ENCODE measurements at places on chromosomes 13 and 19.

GRCh38 chr19:11463391-11463790, 17.5 kb downstream of the ELAVL3 start:
- no peak for DNase-seq

DNA sequence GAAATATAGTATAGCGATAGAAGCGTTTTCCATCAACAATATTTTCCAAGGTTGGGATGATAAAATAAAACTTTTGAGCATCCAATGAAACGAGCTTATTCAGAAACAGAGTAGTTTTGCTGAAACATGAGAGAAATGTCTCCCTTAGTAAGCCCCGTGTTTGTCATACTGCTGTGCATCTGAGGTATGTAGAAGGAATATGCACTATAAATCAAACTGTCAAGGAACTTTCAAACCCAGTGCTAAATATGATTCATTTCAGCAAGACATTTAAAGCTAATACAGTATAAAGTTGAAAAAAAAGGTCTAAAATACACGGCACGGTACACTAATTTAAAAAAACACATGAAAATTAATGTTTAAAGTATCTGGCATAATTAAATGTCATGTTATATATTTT, 546.2 kb downstream of the SLITRK5 start:
- no peak for DNase-seq

DNA sequence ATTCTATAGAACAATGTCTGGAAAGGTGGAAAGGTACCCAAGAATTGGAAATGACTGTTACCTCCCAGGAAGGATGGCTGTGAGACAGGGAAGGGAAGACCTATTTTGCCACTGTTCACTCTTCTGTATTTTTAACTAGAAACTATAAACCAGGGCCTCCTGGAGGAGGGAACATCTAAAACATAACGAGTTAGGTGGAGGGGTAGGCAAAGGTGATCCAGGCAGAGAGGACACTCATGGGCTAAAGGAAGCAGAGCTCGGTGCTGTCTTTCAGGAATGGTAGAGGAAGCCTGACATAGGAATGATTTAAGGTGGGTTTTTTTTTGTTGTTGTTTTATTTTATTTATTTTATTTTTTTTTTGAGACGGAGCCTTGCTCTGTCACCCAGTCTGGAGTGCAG, 5.8 kb downstream of the EIF3K start:
- no peak for DNase-seq

- peak; percentile 49 for DNase-seq
These were observed at the start of gene SIGLEC6 for GRCh38 chr19:51531349-51532315. Gene SIGLEC6, minus strand, starts transcription at chr19:51531670. Its CDS starts 22 bp downstream, at chr19:51531648.

GRCh38 chr13:50687545-50687944, 155.9 kb downstream of the DLEU7 start:
- DNase-seq, result no peak

DNA sequence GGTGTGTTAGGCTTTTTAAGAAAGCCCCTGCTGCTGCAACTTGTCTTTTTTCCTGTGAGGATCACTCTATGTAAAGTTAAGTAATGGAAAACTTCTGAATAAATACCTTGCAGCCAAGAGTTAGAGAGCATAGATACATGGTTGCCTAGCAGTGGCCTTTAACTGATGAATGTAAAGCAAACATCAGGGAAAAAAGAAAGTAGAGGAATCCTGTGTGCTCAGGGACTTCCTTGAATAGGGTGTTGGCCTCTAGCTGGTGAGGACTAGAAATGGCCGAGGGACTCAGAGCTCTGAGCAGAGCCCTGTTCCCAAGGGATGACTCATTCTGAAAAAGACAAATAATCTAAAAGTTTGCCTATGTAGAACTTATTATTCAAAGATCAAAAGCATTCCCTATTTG, 135.7 kb downstream of the MIPEP start:
- DNase-seq, result no peak

DNA sequence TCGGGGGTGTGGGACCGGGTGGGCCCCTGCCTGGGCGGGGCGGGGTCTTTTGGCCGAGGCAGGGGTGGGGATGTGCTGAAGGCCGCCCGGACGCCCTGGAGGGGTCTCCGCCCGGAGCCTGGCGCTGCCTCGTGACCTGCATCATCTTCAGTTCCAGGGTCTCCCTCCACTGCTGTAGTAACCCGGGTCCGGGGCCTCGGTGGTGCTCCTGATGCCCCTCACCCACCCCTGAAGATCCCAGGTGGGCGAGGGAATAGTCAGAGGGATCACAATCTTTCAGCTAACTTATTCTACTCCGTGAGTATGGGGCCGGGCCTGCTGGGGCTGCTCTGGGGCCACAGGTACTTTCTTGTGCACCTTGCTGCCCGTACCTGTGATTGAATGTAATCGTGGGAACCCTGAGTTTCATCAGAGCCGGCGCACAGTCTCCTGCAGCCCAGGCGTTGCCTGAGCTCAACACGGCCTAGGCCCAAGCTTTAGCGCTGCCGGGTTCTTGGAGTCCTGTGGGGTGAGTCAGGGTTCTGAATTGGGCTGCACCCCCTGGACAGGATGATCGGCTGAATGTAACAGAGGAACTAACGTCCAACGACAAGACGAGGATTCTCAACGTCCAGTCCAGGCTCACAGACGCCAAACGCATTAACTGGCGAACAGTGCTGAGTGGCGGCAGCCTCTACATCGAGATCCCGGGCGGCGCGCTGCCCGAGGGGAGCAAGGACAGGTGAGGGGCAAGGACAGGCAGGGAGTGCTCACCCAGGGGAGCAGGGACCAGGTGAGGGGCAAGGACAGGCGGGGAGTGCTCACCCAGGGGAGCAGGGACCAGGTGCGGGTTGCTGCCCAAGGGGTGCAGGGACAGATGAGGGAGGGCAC, 10.5 kb downstream of the PEAK3 start:
- no peak for DNase-seq

DNA sequence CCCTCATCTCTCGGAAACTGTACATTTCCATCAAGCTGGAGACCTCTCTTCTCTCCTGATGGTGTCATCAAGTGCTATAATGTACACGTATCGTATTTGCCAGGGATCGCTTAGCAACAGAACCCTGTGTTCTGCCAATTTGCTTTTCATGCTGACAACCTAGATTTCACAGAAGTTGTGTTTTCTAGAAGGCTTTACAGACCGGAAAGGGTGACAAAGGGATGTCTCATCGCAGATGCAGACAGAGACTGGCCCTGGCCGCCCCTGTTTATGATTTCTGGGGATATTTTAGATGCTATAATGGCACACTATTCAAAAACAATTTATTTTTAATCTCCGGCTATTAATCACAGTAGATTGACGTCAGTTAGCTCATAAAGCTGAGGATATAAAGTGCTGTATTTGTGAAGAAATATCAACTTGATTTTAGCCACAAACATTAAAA, 291.4 kb downstream of the IRS2 start:
- peak; percentile 41 for DNase-seq

GRCh38 chr19:53608381-53608780, 23.4 kb upstream of the DPRX start:
- DNase-seq, result no peak

DNA sequence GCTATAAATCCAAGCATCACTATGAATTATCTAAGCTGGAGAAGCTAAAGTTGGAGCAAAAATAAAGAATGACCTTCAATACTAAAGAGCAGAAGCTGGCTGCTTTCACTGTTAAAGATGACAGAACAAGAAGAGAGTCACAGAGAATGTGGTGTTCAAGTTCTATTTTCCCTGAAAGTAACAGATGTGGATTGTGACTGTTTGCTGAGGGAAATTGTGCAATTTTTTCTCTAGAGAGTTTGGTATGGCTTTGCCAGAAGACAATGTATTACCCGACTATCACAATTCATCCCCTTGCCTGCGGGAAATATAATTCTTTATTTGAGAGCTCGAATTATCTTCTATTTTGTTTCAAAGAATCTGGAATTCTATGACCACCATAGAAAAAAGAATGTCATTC, 83.1 kb downstream of the TNFSF13B start:
- DNase-seq, result no peak

DNA sequence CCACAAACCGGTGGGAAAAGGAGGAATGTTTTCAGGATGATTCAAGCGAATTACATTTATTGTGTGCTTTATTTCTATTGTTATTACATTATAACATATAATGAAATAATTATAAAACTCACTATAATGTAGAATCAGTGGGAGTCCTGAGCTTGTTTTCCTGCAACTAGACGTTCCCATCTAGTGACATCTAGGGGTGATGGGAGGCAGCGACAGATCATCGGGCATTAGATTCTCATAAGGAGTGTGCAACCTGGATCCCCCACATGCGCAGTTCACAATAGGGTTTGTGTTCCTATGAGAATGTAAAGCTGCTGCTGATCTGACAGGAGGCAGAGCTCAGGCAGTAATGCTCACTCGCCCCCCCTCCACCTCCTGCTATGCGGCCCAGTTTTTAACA, 54.5 kb downstream of the SPTBN4 start:
- no peak for DNase-seq

DNA sequence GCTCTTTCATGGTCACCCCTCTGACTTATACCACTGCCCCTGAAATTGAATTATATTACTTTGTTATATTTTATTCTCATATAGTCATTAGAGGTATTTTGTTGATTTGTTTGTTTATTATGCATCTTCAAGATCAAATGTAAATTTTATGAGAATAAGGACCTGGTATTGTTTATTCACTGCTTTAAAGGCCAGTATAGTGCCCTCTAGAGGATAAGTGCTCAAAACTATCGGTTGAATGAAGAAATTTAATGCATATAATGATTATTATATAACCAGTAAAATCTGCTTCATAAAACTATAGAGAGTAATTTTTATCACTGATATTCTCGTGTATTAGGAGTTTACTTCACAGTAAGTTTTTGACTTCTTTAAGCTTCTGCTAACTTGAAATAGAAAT, 1401.9 kb downstream of the SLITRK1 start:
- no peak for DNase-seq

DNA sequence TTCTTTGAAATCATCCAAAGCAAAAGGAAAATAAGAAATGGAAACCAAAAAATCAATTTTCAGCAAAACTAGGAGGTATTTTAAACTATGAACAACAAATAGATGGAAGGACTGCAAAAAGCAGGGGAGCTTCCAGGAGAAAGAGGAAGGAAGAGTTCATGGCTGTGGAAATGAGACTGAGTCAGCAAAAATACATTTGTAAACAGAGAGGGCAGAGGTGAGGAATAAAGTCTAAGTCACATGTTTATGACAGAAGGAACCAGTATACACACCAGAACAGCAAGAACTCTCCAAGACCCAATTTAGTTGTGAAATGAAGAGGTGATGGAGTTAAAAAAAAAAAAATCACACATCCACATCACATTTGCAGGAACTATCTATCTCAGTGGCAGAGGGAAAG, 69.6 kb downstream of the RNASEH2B start:
- DNase-seq, result no peak

DNA sequence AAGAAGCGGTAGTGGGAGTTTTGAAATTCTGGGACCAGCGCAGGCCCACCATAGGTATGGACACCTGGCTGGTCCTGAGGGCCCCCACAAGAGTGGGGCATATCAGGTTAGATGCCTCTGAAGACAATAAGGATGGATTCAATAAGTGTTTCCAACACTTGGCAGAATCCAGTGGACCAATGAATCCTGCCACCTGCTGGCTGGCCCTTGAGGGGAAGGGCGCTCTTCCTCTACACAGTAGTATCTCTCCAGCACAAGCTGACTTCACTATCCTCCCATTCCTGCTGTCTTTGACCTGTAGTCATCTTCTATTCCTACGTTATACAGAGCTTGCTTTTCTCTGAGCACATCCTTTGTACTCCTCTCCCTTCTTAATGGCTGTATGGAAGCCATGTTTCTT, 199.7 kb upstream of the TSHZ3 start:
- DNase-seq, result no peak

DNA sequence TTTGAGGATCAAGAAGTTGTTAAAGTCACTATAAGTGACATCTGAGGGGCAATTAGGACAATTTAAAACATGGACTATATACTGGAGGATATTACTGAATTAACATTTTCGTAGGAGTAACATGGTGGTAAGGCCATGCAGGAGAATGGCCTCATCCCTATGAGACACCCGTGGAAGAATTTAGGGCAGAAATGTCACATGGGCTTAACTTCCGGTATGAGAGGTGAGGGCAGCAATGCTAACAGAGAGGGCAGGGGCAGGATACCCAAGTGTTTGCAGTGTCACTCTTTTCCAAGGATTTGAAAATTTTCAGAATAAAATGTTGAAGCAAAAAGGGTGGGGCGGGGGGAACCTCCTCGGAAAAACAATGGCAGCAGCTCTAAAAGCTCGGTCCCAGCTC, 23.6 kb downstream of the RANBP3 start:
- DNase-seq, result no peak

DNA sequence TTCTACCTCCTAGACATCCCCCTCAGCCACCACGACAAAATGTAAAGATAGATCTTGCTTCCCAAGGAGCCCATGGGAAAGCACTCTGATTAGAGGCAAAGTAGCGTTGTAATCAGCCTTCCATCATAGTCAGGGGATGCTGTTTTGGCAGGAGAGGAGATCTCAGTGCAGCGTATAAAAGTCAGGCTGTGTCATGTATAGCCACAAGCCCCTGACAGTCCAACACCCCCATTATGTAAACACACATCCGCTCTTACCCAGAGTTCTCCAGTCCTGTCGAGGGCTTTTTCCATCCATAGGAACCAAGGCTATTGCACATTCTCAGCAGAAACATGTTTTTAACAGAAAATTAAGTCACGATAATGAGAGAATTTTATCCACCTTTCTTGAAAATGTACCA, 156.3 kb downstream of the CYSLTR2 start:
- DNase-seq, result no peak

- DNase-seq, result no peak
These were observed 5.3 kb downstream of the PDCD2L start for GRCh38 chr19:34409189-34410164.

DNA sequence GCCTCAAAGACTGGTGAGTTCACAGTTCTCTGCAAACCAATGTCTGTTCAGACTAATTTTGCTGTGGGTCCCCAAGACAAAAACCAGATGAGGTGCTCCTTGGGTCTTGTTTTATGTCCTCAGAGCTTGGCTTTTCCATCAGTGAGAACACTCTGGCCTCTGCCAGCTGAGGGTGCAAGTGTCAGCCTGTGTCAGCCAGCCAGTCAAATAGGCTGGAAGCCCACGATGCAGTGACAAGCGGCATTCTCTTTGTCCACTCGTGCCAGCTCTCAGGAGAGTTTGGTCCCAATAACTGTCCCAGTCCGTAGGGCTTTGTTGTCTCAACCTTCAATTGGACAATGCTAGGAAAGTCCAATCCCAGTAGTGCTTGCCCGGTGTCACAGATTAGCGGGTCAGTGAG, 9.4 kb upstream of the AKT2 start:
- DNase-seq, result no peak

GRCh38 chr13:31739226-31739625, at the start of gene RXFP2:
Gene RXFP2, plus strand, starts transcription at chr13:31739526. Its CDS starts 87 bp downstream, at chr13:31739613.
- no peak for DNase-seq

- no peak for DNase-seq
These were observed 217.9 kb upstream of the RXFP2 start for GRCh38 chr13:31521435-31521834.

GRCh38 chr19:51607920-51608562, 22.2 kb downstream of the SIGLEC5 start:
- peak; percentile 79 for DNase-seq

DNA sequence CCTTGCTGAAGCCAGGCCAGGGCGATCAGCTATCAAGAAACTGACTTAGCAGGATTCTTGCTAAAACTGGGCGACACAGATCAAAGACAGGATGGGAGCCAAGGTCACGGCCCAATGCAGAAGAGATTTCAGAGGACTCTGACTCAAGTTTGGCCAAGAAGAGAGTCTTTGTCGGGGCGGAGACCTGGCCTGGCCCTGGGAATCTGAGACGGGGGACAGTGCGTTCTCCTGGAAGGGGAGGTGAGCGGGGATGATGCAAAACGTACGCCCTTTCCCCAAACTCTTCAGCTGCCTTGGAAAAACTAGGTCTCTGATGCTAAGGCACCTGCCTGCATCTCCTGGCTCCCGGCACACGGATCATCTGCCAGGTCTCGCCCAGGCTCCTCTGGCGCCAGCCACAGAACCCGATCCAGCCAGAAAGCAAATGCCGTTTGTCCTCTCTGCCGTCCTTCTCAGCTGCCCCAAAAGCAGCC, 9.8 kb downstream of the MVB12A start:
- no peak for DNase-seq
